Amniotic stem cell (primary cell): ENCODE measurements at places on chromosomes 5 and 9.

DNA sequence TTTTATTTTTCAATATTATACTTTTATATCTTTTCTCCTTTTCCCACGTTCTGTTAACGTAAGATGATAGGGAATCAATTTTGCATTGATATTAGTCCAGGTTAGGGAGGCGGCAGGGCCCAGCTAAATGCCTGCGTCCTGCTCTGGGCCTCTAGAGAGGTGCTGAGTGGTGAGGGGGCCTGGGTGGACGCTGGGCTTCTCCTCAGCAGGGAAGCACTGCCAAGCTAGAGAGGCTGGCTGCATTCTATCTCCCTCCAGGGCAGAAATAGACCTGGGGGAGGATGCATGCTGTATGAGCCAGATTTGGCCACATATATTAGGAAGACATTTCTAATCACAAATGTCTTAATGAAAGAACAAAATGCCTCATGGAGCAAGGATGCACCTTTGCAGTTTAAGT lies 43.6 kb upstream of the NKX2-5 start:
- DNase-seq, result no peak

- no peak for DNase-seq
Measured at GRCh38 chr9:76032038-76032796, 141.7 kb downstream of the PCSK5 start.

DNA sequence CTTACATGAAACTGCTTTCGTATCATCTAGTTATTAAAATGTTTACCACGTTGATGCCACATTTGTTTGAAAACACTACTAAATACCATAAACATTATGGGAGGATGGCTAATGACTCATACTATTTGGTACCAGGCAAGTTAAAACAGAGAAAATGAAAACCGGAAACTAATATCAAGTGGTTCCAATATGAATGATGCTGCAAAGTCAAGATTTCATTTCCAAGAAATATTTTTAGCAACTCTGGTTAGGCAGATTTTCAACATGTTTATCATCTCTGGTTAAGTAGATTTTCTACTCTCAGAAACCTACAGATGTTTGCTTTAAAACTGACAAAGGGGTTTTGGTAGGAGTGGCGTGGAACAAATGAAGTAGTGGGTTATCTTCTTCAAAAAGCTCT lies 4.9 kb upstream of the F2R start:
- DNase-seq, result no peak

DNA sequence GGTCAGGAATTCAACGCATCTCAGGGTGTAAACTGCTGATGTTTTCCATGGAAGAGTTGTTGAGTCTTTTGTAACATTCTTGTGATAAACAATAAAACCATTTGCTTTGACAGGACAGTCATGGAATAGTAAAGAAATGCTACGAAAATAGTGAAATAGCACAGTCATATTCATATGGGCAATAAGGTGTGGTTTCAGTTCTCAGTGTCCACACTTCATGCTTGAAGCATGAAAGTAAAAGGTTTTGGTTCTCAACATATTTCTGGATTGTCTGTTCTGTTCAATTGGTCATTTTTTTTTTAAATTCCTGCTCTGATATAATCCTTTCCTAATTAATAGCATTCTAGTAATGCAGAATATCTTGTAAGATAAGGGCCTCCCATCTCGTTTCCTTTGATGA lies 467.6 kb upstream of the ZNF608 start:
- no peak for DNase-seq
